ENCODE measurements at places on chromosomes 1 and 21.

DNA sequence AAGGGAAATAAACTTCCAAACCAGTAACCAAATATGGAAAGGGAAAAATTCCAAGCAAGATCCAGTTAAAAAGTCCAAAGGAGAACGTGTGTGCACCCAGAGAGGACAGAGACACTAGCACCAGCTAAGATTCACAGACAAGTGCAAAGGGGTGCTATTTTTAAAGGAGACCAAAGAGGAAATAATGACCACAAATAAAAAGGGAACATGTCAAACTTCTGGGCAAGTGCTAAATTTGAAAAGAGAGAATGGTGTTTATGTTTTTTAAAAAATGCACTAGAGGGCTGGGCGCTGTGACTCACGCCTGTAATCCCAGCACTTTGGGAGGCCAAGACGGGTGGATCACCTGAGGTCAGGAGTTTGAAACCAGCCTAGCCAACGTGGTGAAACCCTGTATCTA is 8.6 kb downstream of the JAM2 start:
- DNase-seq: no peak

DNA sequence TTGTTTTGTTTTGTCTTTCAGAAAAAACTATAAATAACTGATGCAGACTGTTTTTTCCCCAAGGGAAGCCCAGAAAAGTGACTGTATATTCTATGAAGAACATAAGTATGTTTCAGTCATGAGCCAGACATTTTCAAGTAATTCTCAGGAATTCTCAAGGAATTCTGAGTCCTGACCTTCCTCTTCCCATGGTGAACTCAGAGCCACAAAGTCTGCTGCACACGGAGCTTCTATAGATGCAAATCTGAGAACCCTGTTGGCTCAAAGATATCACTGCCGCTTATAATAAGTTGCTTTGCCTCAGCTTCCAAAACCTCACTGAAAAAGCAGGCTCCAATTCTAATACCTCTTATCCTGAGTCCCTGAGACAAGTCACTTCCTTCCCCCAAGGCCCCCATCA is 418.5 kb upstream of the RUNX1 start:
- no peak for DNase-seq

DNA sequence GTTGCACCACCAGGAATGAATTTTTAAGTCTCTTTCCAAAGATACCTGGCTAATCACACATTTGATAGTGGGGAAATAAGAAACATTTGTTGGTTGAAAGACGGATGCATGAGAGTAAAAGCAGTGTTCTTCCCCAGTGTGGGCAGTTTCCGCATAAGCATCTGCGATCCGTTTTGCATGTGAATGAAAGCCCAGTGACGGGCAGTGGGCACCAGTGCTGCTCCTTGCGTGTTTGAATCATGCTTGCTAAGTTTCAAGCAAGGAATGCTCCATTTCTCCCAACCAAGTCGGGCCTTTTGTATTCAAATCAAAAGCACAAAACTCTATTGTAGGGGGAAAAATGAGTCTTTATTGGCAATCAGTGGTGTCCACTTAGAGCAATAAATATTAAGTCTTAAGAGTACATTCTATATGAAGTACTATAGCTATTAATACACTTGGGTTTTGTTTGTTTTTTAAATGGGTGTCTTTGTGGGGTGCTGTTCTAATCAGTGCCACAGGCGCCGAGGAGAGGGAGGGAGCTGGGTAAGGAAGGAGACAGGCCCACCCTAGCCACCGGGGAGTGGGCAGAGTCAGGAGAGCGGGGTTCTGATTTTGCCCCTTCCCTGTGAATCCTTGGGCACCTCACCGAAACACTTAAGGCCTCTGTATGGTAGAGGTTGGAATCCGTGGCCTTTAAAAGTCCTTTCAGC is 750 bp upstream of the PTGFRN start:
- no peak for DNase-seq

- no peak for DNase-seq
These were observed 597.0 kb upstream of the RGS18 start for GRCh38 chr1:191561276-191561675.

GRCh38 chr1:80392529-80392928 is 1386.0 kb upstream of the ADGRL4 start:
- DNase-seq: no peak

DNA sequence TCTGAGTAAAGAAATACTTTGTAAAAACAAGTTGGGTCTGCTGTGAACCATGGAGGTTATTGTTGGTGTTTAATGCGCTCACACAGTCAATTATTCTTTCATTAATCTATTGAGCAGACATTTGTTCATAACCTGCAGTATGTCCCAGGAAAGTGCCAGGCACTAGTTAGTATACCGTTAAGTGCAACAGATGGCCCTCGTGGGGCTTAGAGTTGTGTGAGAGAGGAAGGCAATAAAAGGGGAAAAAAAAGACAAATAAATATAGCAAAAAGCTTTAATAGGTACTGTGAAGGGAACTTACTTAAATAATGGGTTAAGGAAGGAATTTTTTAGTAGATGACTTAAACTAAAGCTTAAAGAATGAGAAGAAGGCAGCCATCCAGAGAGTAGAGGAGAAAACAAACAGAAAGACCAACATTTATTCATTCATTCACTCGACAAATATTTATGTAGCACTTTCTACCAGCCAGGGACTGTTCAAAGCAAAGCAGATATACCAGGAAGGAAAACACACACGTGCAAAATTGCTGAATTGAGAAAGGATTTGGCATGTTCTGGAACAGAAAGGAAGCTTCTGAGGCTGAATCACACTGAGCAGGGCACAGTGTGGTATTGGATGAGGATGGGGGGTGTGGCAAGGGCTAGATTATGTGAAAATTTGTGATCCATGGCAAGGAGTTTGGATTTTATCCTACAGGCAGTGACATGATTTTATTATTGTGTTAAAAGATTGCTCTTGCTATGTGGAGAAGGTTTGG is 296.1 kb upstream of the SGIP1 start:
- DNase-seq: no peak

DNA sequence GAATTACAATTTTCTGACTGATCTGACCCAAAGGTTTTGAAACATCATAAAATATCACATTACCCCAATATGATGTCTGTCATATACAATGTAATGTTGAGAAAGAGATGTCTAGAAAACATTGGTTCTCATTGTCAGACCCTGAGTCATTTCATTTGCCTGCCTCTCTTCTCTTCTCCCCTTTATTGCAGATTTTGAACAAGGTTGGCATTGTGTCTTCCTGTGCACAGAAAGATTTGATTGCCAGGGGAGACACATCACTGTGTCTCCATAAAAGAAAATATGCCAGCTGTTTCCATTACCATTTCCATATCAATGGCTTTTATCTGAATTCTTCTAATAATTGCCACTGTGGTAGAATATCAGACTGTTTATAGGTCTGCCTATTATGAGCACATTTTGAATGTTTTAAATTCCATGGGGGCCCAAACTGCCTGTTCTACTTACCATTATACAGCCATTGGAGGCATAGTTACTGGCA is 65.6 kb downstream of the IFI44 start:
- DNase-seq: no peak

DNA sequence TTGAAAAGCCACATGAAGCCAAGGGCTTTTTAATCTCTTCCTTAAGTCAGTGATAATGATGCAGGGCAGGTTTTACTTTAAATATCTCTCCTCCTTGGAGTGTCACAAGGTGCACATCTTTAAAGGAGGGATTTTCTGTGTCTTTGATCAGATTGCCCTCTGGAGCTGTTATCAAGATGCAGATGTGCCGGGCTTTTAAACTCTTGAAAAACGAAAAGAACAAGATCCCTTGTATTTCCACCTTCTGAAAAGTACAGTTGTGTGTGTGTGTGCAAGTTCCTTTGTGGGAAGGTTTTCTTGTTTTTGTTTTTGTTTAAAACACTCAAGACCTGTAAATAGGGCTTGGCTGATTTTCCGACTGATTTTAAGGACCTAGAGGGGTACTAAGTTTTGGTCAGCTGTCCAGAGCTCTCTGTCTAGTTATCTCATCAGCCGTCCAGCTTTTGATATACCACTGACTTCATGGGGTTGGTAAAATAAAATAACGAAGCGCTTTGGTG is 1.6 kb downstream of the MARK1 start:
- no peak for DNase-seq

DNA sequence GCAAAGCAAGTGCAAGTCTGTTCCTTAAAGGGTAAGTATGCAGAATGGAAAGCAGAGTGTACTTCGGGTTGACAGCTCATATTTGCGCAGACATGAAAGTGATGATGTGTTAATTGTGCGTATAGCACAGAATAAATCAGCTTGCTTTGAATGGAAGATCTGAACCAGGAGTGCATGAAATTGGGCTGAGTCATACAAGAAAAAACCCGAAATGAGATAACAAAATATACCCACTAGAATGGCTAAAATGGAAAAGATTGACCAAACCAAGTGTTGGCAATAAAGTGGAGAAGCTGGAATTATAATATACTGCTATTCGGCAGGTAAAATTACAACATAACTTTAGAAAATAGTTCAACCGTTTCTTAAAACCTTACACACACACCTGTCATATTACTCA is 28.5 kb downstream of the CR1L start:
- no peak for DNase-seq
